Activated CD4-positive, CD25-positive, alpha-beta regulatory T cell treated with anti-CD3 and anti-CD28 coated beads, Interleukin-2, amount 50 U/mL, for 24 hours (primary cell): ENCODE measurements at places on chromosomes 7 and 10.

- no peak for ATAC-seq
Observed at GRCh38 chr7:30329716-30330115, 45.3 kb downstream of the ZNRF2 start.

DNA sequence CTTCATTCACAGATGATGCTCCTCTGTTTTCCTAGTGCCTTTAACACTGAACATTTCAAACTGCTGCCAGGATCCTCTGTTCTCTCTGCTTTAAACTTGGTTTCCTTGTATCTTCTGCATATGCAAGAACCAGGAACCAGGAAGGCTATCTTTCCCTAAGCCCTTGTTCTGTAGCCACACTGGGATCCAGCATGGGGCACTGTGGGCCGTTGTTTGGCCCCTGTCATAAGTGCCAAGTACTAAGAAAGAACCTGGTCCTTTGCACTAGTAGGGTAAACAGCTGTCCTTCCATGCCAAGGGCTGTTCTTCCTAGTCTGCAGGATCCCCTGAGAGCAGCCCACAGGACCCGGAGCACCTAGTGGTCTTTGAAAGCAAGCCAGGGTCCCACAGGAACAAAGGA lies 49.0 kb upstream of the TRIM8 start:
- ATAC-seq, result no peak

GRCh38 chr10:113058523-113059370 lies 108.7 kb downstream of the TCF7L2 start:
- ATAC-seq, result no peak

DNA sequence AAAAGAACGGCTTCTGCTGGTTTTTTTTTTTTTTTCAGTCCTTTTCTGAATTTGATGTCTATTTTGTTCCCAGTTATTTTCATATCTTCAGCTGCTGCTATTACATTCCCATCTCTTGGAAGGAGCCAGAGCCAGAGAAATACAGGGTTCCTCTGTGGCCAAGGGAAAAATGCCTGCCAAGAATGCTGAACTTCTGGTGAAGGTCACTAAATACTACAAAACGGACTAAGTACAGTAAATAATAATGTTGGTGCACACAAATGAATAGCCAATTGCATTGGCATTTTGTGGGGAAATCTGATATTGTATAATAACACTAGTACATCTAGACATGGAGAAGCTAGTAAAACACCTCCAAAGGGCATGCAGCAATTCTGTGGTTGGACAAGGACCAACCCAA lies 56.3 kb upstream of the ZEB1 start:
- ATAC-seq, result no peak

- ATAC-seq, result no peak
Observed at GRCh38 chr7:130273081-130273932, 6.6 kb downstream of the CPA2 start.
